ENCODE measurements at places on chromosomes 5 and 9.

DNA sequence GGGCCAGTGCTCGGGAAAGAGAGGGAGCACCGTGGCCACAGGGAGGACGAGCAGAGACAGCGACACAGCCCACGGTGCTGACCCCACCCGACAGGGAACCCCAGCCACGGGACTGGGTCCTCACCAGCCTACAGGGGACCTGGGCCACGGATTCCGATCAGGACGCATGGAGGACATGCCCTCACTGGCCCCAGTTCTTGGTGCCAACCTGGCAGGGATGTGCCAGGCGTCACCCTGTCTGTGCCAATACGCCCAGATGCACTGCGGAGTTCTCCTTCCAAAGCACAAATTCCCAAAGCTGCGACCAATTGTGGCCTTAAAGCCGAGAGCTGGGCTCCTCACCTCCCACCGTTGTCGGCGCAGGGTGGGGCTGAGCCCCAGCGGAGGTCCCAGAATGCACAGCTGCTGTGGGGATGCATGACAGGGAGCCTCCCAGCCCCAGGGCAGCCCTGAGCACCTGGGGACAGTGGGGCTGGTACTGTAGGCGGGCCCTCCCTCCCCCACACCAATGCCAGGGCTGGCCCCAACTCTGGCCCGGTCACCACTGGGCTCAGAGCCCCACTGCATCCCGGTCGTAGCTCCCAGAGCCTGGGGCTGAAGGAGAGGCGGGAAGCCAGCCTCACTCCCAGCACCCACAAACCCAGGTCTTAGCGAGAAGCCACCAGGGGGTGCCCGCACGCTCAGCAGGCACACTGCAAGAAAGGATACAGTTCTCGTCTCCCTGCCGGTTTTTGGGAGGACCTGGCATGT lies 44.2 kb downstream of the NKD2 start:
- no peak for DNase-seq

- DNase-seq: no peak
Observed at GRCh38 chr9:38690574-38690973, 29.4 kb downstream of the FAM240B start.

DNA sequence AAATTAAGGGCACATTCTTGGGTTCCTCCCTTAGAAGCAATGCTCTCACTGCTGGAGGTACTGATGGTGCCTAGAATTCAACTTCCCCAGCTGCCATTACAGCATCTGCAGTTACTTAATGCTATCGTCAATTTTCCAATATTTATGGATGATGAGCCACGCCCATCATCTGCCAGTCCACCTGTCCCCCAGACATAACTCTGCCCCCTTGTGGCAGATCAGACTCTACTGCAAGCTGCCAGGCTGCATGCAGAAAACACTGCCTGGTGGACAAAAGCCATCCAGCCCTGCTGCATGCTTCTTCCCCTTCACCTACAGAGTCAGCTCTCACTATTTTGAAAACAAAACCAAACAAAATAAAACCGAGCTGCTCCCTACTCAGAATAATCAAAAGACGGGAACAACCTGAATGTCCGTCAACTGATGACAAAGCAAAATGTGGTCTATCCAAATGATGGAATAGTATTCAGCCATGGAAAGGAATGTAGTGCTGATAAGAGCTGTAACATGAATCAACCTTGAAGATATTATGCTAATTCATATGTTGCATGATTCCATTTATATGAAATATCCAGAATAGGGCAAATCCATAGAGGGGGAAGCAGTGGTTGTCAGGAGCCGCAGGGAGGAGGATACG lies 66.4 kb downstream of the RETREG1 start:
- DNase-seq: no peak

DNA sequence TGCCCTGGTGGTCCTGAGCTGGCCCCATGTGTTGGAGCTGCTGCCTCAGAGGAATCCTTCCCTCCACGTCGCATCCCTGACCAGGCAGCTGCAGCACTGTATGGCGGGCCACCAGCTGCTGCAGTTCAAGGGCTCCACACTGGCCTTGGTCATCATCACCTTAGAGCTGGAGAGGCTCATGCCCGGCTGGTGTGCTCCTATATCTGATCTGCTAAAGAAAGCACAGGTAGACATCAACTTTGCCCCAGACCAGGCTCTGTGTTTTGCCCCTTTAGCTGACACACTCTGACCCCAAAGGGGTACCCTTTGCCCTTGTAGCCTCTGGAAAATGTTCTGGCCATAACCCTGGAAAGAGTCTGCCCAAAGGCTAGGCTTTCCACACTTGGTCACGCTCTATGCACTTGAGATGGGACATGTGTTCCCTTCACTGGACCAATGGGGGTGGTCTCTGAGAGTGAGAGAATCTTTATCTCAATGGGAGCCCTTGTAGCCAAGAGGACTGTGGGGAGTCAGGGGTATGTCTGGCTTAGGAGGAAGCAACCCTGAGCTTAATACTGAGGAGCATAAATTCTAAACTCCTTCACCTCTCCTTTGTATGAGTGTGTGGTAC lies 4.8 kb downstream of the CCNI2 start:
- no peak for DNase-seq

- DNase-seq: no peak
Observed at GRCh38 chr5:15004506-15004905, 132.9 kb upstream of the ANKH start.

Data from smooth muscle cell of the brain vasculature (primary cell).